ENCODE measurements at places on chromosomes 11 and 22.

- DNase-seq, result no peak
These were observed 117.0 kb downstream of the WT1 start for GRCh38 chr11:32318071-32319055.

- DNase-seq, result no peak
These were observed 79.0 kb downstream of the CACNA1I start for GRCh38 chr22:39649500-39650089.

- no peak for DNase-seq
These were observed 12.7 kb upstream of the CD44 start for GRCh38 chr11:35126000-35126878.

DNA sequence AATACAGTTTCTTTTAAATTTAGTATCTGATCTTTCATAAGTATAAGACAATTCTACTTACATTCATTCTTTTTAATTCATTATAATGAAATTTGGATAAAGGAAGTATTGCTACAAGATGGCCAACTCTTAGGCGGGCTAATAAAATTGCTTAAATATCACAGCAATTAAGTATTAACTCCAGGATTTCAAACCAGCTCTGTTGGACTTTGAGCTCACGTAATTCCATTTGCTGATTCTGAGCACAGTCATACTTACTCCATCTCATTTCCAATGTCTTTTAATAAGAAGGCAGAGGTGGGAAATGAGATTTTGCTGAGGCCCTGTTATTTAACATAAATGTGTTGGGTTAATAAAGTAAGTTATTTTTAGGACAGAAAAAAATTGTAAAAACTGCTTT, 748.1 kb downstream of the KCNA4 start:
- DNase-seq, result no peak

GRCh38 chr11:11416502-11416901, 63.5 kb upstream of the CSNK2A3 start:
- peak; percentile 11 for DNase-seq

DNA sequence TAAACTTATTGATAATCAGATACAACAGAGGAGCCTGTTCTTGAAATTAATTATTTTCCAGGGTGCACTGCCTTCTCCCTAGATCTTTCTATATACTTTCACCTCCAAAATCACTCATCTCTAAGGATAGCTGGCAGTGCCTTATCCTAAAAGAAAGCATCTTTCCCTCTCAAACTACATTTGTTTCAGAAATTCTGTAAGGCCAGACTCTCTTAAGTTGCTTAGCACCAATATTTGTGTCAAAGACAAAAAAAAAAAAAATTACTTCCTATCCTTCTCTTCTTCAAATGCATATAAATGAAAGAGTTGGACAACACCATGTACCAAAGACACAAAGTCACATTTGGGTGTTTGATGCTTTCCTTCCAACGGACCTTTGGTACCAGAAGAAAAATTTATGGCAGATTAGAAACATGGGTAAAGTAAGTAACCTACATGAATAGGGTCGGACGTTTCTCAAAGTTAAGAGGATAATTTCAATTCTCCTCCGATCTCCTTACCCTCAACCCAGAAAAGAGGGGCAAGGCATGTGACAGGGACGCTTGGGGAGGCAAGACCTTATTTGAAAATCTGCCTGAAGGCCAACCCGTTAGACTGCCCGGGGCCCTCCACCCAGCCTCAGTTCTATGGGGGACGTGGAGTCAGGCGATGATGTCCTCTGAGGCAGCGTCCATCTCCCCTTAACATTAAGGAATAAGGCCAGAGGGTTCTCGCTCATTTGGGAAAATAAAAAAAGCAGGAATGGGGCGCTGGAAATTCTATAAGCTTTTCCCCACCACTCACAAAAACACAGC, 66.3 kb downstream of the ETS1 start:
- DNase-seq, result no peak

GRCh38 chr11:117832511-117832910, 8.0 kb upstream of the FXYD2 start:
- DNase-seq, result no peak

DNA sequence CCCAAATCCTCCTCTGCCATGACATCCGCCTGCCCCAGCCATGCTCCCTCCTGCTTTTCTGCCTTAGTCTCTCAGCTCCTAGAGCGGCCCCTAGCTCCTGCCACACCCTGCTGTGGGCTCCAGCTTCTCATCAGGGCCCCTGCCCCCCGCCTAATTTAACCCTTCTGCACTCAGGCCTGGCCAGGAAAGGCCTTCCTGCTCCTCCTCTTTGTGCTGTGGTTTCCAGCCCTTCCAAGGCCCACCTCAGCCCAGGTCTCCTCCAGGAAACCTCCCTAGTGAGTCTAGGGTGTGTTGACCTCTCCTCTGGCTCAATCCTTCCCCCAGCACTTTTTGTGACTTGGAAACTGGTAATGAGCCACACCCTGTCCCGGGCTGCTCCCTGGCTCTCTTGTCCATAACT, 11.3 kb downstream of the PTPN5 start:
- DNase-seq, result no peak

DNA sequence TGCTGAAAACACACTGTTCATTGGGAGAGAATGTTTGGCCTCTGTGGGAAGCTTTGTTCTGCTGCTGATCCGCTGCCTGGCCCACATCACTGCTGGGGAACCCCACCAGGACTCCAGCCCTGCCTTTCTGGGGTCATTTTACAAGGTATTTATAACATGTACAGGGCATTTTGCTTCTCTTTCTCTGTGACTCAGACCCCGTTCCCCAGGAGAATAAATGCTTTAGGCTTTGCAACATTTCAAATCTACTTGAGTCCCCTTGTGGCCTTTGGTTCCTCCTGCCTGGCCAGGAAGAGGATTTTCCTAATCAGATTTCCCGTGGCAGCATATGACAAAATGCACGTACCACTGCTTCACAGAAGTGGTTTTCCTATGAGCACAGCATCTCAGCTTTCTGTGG, 43.0 kb downstream of the BTG4 start:
- peak; percentile 85 for DNase-seq

- peak; percentile 47 for DNase-seq
These were observed 84.1 kb downstream of the LARGE2 start for GRCh38 chr11:46006418-46007070.

DNA sequence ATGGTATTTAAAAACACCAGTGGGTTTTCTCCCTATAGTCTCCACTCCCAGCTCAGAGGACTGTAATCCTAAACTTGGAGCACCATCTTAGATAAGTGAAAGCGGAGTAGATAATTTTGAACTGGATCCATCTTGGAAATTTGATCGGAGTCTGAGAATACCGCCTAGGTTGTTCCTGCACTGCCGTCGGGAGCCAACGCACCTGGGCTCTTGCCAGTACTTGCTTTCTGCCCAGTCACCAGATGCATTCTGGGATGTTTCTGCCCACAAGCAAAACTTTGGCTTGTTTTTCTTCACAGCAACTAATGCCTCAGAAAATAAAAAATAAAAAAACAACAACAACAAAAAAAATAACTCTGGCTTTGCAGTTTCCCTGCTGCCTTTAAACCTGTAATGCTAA, 113.0 kb upstream of the MTMR2 start:
- DNase-seq, result no peak

- no peak for DNase-seq
These were observed 521 bp downstream of the PES1 start for GRCh38 chr22:30591191-30591587.

DNA sequence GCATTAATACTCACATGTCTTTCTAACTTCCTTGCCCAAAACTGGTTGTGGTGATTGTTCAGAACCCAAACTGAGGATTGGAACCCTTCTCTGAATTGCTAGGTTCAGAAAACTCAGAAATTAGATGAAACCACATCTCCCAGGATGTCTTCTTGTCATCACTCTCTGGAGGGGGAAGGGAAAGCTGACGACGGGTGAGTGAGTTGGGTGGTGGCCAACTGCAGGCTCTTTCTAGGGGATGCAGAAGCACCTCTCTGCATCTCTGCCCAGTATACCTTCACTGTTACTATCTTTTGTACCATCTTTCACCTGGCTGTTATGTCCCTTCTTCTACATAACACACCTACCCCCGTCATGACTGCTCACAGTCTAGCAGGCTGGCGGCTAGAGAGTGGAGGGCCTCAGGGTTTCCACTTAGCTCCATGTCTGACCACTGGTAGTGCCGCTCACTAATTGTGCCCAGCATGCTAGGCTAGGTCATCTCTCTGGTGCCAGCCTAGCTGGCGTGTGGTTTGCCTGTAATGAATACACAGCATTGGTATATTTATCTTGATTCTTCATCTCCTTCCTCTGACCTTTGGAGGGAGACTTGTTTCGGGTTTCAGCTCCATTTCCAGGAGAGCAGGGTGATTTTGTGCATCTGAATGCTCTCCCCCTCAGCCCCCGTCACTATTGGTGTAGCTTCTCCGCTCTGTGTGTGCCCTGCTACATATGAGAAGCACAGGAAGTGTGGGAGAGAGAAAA, 7.3 kb downstream of the GRAMD1B start:
- DNase-seq, result no peak

DNA sequence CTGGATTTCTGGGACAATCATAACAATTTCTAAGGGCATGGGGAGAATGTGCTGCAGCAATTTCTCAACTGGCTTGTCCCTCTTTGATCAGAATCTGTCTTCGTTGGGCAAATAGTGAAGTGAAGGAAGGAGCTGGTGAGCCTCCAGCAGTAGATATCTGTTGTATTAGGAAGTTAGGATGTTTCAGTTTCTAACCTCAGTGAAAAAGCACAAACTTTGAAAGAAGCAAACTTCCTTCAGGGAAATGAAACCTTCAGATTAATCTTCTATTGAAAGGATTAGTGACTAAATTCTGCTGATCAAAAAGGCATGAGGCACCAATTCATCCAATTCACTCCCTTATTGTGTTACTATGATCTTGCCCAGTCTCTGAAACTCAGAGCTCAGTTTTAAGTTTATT, 24.3 kb downstream of the LMO2 start:
- no peak for DNase-seq

DNA sequence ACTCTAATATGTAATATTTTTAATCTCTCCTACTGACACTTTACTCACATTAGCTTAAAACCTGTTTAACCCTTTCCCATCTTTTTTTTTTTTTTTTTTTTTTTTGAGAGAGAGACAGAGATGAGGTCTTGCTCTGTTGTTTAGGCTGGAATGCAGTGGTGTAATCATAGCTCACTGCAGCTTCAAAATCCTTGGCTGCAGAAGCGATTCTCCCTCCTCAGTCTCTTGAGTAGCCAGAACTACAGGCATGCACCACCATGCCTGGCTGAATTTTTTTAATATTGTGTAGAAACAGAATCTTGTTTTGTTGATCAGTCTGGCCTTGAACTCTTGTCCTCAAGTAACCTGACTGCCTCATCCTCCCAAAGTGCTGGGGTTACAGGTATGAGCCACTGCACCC, 37.3 kb downstream of the PAMR1 start:
- DNase-seq, result no peak

DNA sequence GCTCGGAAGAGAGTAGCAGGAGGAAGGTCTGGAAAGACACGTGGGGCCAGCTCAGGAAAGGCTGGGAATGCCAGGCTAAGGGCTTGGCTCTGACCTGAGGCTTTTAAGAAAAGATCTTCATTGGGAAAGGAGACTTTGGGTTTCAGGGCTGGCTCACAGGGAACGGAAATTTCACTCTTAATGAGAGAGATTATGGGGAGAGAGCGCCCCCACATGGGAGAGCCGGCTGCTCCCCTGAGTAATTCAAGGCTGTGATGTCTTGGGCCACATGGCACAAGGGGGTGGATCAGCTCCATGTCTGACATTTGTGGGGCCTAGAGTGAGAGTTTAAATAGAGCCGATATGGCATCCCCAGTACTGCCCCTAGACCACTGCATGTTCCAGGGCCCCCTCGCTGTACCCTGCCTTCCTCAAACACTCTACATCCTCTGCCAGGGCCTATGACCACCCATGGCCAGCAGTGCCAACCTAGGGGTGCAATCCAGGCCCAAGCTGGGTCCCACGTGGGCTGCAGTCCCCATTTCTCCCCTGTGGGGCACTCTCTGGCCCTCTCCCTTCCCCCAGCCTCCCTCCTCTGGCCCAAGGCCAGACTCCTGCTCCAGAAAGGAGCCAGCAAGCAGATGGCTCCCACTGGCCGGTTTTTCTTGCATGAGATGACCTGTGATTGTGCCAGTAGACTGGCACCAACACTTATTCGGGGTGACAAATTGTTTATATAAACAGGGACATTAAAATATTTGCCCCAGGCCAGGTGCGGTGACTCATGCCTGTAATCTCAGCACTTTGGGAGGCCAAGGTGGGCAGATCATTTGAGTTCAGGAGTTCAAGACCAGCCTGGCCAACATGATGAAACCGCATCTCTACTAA, 75.2 kb downstream of the ISX start:
- DNase-seq, result no peak

GRCh38 chr22:28208036-28208435, 289.0 kb upstream of the PITPNB start:
- DNase-seq, result no peak

DNA sequence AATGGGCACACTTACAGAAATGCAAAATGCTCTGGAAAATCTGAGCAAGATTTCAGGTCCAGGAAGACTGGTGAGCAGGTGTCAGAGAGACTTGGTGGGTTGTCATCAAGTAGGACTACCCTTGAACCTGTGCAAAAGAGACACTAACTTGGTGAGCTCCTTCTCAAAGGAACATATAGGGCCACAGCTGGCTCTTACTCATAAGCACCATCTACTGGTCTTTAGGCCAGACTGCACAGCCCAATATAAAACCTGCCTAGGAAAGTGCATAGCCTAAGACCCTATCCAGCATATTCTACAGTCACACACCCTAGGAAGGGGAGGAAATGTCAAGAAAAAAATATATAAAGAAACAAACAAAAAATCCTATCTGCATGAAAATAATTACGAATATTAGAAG, 18.2 kb upstream of the OR10W1 start:
- DNase-seq, result peak; percentile 4

- no peak for DNase-seq
These were observed 301.9 kb upstream of the ZC3H12C start for GRCh38 chr11:109791337-109791736.

DNA sequence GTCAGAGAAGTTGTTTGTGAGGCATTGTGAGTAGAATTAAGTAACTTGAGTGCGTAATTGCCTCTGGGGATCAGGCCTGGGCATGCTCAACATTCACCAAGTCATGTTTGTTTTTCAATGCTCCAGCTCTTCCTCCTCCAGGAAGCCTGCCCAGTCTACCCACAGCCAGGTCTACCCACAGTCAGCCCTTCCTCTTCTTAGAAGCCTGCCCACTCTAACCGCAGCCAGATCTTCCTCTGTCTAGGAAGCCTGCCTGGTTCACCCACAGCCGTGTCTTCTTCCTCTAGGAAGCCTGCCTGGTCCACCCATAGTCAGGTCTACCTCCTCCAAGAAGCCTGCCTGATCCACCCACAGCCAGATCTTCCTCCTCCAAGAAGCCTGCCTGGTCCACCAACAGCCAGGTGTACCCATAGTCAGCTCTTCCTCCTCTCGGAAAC, 25.0 kb downstream of the LRP5 start:
- no peak for DNase-seq

GRCh38 chr22:21672107-21672629, 6.4 kb downstream of the PPIL2 start:
- no peak for DNase-seq

GRCh38 chr22:18033204-18033998, 9.0 kb upstream of the MICAL3 start:
- no peak for DNase-seq

- DNase-seq, result no peak
These were observed 184.0 kb upstream of the GUCY1A2 start for GRCh38 chr11:107202241-107202640.

All from skeletal muscle cell (primary cell).